SK-N-MC (cell line): ENCODE measurements at places on chromosomes 7 and 10.
A peak's percentile ranks its signal among the peaks of the same experiment; 100 is the strongest.

DNA sequence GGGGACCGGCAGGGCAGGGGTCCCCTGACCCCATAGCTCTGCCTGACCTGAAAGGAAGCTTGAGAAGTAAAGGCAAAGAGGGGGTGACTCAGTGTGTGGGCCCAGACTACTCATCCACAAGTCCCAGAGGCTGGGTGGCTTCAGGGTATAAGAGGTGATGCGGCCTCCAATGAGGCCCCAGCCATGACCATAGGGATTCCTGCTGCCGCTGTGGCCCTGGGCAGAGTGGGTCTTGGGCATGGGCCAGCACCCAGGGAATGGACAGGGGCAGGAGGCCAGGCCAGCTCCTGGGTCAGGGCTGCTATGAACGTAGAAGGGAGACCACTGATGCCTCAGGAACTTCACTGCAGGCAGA lies 64.4 kb upstream of the EBF3 start:
- DNase-seq = no peak

GRCh38 chr10:124588736-124589490 lies 127.3 kb downstream of the LHPP start:
- DNase-seq = no peak

GRCh38 chr10:101484175-101484745 lies 103.8 kb downstream of the POLL start:
- DNase-seq = peak; percentile 50

- DNase-seq = no peak
Measured at GRCh38 chr10:5735119-5735518, 50.5 kb downstream of the TASOR2 start.

- no peak for DNase-seq
Measured at GRCh38 chr7:11817111-11817740, 14.8 kb downstream of the THSD7A start.

- DNase-seq = peak; percentile 28
Measured at GRCh38 chr7:19919261-19920095, 146.1 kb upstream of the TMEM196 start.

- no peak for DNase-seq
Measured at GRCh38 chr10:77090381-77091356, 546.9 kb downstream of the KCNMA1 start.

GRCh38 chr7:51340029-51340838 lies 23.6 kb upstream of the COBL start:
- DNase-seq = no peak

DNA sequence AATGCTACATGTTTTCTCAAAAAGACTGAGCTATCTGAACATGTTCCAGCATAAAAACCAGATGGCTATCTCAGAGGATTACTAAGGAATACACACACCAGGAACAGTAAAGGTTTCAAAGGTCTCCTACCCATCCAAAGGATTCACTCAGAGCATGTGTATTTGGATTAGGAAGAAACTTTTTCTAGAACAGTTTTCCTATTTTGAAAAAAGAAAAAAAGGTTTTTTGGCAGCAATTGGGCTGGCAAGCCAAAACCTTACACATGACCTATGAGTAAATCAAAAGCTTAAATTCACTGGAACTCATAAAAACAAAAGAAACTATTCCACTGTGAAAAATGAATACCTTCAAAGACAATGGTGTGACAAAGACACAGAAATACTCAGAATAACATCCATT lies 9.6 kb downstream of the TPK1 start:
- no peak for DNase-seq

DNA sequence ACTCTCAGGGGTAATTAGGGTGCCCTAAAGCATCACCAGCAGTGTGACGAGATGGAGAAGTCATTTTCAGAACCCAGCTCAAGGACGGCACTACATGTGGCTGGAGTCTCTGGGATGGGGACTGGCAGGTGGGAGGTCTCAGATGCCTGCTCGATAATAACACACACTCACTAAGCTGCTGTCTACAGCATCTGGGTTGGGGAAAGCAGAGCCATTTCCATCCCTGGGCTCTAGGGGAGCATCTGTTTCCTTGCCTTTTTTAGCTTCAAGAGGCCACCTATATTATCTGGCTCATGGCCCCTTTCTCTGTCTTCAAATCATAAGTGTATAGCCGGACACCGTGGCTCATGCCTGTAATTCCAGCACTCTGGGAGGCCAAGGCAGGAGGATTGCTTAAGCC lies 79.6 kb downstream of the SH3PXD2A start:
- no peak for DNase-seq

DNA sequence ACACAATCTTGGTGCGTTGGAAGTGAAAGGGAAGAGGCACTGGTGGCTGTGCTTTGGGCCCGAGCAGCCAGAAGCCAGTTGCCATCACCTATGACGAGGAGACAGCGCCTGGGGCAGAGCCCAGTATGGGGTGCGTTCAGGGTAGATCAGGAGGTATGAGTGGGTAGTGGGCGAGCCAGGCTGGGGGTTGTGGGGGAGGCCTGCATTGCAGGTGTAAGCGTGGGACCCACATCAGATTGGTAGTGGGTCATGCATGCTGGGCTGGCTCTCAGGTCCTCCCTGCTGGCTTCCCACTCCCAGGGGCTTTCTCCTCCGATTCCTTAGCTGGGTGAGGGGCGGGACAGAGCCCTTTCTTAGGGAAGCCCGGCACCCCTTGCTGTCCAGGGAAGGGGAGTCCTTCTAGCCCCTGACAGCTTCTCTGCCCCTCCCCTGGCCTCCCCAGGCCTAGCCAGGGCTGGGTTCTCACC lies 445 bp upstream of the PVRIG start:
- no peak for DNase-seq

- no peak for DNase-seq
Measured at GRCh38 chr10:30600005-30600404, 29.5 kb downstream of the LYZL2 start.

- DNase-seq = no peak
Measured at GRCh38 chr10:6916601-6917000, 336.5 kb upstream of the PRKCQ start.

- DNase-seq = no peak
Measured at GRCh38 chr10:101710059-101710695, 15.2 kb upstream of the FBXW4 start.

DNA sequence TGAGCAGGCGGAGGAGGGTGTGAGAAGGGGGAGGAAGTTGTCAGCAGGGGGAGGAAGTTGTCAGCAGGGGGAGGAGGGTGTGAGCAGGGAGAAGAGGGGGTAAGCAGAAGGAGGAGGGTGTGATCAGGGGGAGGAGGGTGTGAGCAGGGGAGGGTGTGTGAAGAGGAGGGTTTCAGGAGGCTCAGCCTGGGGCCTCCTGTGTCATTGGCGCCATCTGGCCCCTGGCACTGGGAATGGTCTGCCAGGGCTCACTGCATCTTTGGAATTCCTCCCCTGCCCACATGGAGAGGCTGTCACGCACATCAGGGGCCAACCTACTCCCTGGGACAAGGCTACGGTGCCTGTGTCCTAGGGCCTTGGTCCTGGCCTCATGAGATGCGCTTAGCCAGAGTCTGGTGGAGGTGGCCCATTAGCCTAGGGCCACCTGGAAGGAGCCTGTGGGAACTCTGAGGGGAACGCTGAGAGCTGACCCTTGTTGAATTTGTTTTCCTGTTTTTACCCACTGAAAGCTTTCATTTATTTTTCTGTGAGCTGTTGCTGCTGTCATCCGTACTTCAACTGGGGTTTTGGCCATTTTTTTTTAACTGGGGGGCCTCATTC lies 18.0 kb downstream of the CAMK2B start:
- no peak for DNase-seq

GRCh38 chr7:2431260-2431867 lies 28.0 kb downstream of the CHST12 start:
- no peak for DNase-seq

GRCh38 chr10:107718864-107719263 lies 554.4 kb upstream of the SORCS1 start:
- no peak for DNase-seq
